Stimulated activated CD8-positive, alpha-beta memory T cell treated with anti-CD3 and anti-CD28 coated beads, Interleukin-15, amount 100 ng/mL, for 4 hours (primary cell): ENCODE measurements at places on chromosomes 12 and 14.

DNA sequence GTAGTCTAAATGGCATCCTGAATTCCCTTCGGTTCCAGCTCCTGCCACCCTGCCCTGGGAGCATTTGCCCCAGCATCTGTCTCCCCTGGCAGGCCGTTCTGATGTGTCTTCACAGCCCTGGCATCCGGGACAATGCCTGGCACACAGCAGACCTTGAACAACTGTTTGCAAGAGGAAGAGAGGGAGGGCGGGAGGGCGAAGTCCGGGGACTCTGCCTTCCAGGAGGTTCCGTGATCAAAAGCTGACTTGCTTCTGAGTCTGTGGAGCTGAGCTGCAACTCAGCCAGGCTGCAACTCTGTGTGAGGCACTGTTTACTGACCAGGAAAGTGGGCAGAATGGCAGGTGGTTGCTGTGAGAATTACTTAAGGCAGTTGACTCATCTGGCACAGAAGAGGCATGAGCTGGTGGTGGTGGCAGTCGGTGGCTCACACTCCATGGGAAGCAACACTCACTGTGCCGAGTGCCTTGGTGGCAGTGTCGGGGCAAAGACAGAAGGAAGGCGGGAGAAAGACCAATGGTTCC lies 61.1 kb upstream of the DLK1 start:
- DNase-seq: no peak

GRCh38 chr12:128803788-128804187 lies 20.0 kb downstream of the SLC15A4 start:
- DNase-seq: no peak

DNA sequence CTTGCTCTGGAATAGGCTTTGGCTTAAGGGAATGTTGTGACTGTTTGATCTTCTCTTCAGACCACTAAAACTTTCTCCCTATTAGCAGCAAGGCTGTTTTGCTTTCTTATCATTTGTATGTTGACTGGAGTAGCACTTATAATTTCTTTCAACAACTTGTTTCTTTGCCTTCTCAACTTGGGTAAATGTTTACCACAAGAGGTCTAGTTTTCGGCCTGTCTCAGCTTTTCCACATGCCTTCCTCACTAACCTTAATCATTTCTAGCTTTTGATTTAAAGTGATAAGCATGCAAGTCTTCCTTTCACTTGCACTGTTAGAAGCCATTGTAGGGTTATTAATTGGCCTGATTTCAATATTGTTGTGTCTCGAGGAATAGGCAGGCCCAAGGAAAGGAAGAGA lies 126.7 kb upstream of the AEBP2 start:
- no peak for DNase-seq

- no peak for DNase-seq
These were observed 46.5 kb downstream of the IFT81 start for GRCh38 chr12:110170535-110171185.

GRCh38 chr12:98635657-98636323 lies 8.8 kb downstream of the IKBIP start:
- no peak for DNase-seq
